ENCODE measurements at places on chromosomes 3 and 15.

DNA sequence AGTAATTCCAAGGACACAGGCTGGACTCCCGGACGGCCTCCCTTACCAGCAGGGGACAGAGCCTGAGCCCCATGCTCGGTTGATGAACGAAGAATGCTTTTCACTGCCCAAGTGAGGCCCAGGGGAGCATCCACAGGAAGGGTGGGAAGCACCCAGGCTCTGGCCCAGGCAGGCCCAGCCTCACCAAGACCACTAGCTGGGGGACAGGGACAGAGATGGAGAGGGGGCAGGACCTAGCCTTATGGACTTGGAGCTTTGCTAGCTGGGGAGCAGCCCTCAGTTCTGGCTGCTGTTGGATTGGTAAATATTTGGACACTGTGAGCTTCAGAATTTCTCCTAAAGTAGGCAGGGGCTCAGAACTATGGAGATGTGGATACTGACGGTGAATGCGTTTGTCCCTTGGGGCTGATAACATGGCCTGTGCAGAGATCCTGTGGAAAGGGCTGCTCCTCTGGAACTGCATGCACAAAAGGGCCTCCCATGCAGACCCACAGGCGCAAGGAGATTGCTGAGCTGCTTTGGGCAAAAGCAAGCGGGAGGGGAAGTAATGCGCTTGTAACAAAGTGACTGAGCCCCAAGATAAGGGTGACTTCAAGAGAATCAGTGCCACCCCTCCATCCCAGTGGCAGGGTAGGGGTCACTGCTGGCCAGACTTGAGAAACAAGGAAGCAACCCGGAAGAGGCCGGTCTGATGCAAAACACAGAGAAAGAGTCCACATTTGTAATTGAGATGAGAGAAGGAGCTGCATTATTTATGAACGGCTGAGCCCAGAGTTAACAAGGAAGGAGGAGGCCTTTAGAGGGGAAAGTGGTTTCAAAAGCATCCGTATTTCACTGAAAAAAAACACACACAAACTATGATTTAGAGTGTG is 70.1 kb upstream of the MEF2A start:
- DNase-seq: no peak

DNA sequence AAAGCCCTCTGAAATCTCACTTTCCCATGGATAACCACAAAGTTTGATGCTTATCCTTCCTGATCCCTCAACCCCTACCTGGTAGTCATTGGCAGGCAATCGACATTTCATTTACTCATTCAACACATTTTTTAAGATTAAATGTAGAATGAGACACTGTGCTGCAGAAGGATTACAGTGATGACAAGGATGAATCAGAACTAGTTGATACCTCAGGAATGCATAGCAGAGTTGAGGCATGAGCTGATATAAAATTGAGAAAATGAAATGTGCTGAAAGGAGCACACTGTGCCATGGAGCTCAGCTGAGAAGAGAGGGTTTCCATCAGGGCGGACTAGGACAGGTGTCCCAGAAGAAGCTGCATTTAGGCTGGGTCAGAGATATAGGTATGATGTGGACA is 48.9 kb upstream of the ACTL6A start:
- DNase-seq: no peak

- no peak for DNase-seq
These were observed 151.9 kb upstream of the LINGO1 start for GRCh38 chr15:77784361-77785292.

- DNase-seq: no peak
These were observed 20.6 kb upstream of the EPHB3 start for GRCh38 chr3:184540777-184541681.
